ENCODE measurements at places on chromosomes 5 and 9.

GRCh38 chr5:139960723-139961383 is 82.2 kb downstream of the NRG2 start:
- no peak overlapping the region for H3K4me3 ChIP-seq
- H3K27me3 ChIP-seq: no peaks in the 10 kb centered on the region
- no peaks in the 10 kb centered on the region for H3K36me3 ChIP-seq
- no peak for DNase-seq
- H3K27ac ChIP-seq: no peak overlapping the region

GRCh38 chr9:37262410-37262809 is 142.0 kb downstream of the ZCCHC7 start:
- no peak overlapping the region for H3K4me3 ChIP-seq
- peak; percentile 21 for DNase-seq
- H3K4me1 ChIP-seq: no peaks in the 10 kb centered on the region
- no peak overlapping the region for H3K27ac ChIP-seq

DNA sequence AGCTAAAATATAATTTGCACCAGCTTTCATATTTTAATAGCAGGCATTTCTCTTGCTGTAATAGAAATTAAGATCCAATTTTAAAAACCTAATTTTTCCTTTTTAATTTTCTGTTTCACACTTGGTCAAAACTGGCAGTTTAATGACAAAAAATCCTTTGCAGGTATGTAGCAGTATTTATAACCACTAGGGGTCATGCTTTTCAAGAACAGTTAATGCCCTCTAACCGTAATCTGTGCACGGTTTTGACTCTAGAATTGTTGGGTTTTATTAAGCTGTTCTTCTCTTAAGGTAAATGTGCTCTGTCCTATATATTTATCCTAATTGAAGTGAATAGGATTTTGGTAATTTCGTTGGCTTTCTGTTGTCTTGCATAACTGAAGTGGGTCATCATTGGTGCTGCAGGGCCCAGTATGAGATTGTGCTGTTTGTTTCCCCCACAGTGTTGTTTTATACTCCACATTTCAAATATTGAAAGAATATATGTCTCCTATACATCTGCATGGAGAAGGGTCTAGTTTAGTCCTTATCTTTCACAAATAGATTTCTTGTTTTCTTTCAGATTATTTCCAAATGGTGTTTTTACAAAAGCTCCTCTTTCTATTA is 107.4 kb downstream of the SCAMP1 start:
- DNase-seq: peak; percentile 17
- no peak overlapping the region for H3K27ac ChIP-seq
- no peak overlapping the region for H3K4me3 ChIP-seq
- no peaks in the 10 kb centered on the region for H3K36me3 ChIP-seq
- H3K4me1 ChIP-seq: no peaks in the 10 kb centered on the region
- H3K27me3 ChIP-seq: no peaks in the 10 kb centered on the region

- H3K27ac ChIP-seq: peak overlapping the region; percentile 99
- no peak for DNase-seq
- H3K4me3 ChIP-seq: peak overlapping the region; percentile 99
- H3K27me3 ChIP-seq: no peaks in the 10 kb centered on the region
These were observed 329 bp downstream of the CDC23 start for GRCh38 chr5:138212828-138213160.

- no peaks in the 10 kb centered on the region for H3K27me3 ChIP-seq
- no peak overlapping the region for H3K27ac ChIP-seq
- no peak for DNase-seq
These were observed 164.5 kb downstream of the COL23A1 start for GRCh38 chr5:178425621-178426068.

GRCh38 chr5:172494630-172495505 is 40.5 kb upstream of the SH3PXD2B start:
- no peak overlapping the region for H3K4me3 ChIP-seq
- H3K36me3 ChIP-seq: no peaks in the 10 kb centered on the region
- H3K27me3 ChIP-seq: peaks cover 3% of the 10 kb centered on the region
- H3K4me1 ChIP-seq: no peaks in the 10 kb centered on the region
- no peak for DNase-seq

GRCh38 chr5:172077664-172078425 is 71.4 kb upstream of the FBXW11 start:
- DNase-seq: no peak
- no peaks in the 10 kb centered on the region for H3K36me3 ChIP-seq
- H3K27me3 ChIP-seq: no peaks in the 10 kb centered on the region
- no peak overlapping the region for H3K27ac ChIP-seq
- no peak overlapping the region for H3K4me3 ChIP-seq

DNA sequence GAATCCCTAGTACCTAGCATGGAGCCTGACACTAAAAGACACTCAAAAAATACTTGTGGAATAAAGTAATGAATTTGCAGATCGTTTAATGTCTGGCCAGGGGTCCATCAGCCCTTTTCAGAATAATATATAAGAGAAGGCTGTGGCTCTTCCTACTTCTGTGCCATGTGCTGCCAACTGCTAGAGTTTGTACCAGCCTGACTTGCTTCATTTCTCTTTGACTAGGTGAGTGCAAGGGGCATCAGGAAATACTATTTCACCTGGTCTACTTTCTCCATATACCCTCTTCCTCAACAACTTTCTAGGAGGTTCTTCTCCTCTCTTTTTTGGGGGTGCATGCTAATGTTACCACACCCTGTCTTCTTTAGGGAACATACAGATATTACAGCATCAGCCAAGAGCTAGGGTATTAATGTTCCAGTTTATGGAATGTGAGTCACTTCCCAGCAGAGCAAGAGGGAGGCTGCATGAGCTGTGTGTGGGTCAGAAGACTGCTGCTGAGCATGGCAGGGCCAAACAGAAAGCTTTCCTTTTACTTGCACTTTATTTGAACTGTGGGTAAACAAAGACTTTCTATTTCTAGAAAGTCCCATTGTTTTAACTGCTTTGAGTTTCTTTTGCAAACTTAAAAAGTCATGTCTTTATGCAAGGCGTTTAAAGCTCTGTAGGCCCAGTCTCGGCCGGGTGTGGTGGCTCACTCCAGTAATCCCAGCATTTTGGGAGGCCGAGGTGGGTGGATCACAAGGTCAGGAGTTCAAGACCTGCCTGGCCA is 158.9 kb downstream of the ADAMTSL1 start:
- H3K36me3 ChIP-seq: no peaks in the 10 kb centered on the region
- no peaks in the 10 kb centered on the region for H3K4me1 ChIP-seq
- no peak overlapping the region for H3K4me3 ChIP-seq
- DNase-seq: no peak
- H3K27ac ChIP-seq: no peak overlapping the region
- H3K27me3 ChIP-seq: no peaks in the 10 kb centered on the region

DNA sequence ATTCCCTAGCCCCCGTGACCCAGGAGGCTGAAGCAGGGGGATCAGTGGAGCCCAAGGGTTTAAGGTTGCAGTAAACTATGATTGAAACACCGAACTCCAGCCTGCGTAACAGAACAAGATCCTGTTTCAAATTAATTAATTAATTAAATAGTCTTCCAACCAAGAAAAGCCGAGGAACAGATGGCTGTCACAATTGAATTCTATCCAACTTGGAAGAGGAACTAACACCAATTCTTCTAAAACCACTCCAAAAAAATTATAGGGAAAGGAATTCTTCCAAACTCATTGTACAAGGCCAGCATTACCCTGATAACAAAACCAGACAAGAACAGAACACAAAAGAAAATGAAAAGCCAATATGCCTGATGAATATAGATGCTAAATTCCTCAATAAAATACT is 43.4 kb upstream of the RGS7BP start:
- no peaks in the 10 kb centered on the region for H3K27me3 ChIP-seq
- H3K4me1 ChIP-seq: no peaks in the 10 kb centered on the region
- DNase-seq: no peak
- no peaks in the 10 kb centered on the region for H3K36me3 ChIP-seq
- no peak overlapping the region for H3K4me3 ChIP-seq

DNA sequence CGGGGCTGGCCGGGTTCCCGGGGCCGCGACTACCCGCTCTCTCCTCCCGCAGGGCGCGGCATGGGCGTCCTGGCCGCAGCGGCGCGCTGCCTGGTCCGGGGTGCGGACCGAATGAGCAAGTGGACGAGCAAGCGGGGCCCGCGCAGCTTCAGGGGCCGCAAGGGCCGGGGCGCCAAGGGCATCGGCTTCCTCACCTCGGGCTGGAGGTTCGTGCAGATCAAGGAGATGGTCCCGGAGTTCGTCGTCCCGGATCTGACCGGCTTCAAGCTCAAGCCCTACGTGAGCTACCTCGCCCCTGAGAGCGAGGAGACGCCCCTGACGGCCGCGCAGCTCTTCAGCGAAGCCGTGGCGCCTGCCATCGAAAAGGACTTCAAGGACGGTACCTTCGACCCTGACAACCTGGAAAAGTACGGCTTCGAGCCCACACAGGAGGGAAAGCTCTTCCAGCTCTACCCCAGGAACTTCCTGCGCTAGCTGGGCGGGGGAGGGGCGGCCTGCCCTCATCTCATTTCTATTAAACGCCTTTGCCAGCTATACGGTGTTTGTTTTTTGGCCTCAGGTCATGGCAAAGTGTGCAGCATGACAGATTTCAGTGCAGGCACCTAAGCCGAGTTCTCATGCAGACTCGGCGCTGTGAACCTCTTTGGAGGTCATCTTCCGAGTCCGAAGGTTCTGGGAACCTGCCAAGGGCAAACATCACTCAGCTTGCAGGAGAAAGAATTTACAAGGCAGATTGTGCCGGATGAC is 516 bp downstream of the MRPL41 start:
- peak; percentile 36 for DNase-seq
- peak overlapping the region; percentile 64 for H3K4me3 ChIP-seq
- H3K4me1 ChIP-seq: peaks cover 5% of the 10 kb centered on the region
- H3K27ac ChIP-seq: peak overlapping the region; percentile 66
- H3K36me3 ChIP-seq: no peaks in the 10 kb centered on the region
- H3K27me3 ChIP-seq: no peaks in the 10 kb centered on the region

DNA sequence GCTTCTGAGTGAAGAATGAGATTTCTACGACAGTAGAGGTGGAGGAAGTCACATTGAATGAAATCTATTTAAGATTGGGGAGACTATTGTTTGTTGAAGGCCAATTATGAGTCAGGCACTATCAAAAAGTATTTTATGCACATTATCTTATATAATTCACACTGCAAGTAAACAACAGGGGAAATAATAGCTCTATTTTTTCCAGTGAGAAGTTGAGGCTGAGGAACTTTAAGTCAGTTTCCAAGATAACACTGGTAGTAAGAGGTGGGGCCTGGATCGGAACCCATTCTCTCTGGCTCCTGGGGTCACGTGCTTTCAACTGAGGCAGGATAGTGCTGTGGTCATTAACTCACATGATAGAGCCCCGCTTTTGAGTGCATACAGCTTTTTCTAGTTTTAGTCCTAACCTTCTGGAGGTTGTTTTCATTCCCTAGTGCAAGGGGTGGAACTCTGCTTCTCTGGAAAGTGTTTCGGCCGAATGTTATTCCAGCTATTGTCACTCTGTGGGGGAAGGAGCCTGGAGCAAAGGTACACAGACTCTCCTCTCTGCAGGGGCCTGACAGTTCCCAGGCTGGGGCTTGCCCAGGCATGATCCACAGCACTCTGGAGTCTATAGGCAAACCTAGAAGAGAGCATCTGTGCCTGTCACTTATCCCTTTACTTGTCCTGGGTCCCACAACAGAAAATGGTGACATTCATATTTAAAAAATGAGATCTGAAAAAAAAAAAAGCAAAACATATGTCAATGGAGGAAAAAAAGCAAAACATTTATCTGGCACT is 352.4 kb upstream of the ACTBL2 start:
- DNase-seq: peak; percentile 4
- no peak overlapping the region for H3K4me3 ChIP-seq
- no peaks in the 10 kb centered on the region for H3K36me3 ChIP-seq

DNA sequence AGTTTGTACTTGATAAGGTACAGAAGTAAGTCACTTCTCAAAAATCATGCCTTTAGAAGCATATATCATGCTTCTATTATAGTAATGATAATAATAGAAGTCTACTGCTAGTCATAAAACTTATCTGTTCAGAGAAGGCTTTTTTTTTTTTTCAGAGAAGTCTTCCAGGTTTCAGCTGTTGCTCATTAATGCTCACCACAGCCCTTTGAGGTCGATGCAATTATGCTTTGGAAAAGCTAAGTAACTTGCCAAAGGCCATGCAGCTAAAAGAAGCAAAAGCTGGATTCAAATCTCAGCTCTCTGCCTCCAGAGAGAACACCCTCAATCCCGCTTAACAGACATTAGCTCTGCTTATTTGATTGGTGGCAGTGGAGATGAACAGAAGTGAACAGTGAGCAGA is 150.8 kb downstream of the DOCK8 start:
- H3K27me3 ChIP-seq: no peaks in the 10 kb centered on the region
- DNase-seq: no peak
- H3K36me3 ChIP-seq: no peaks in the 10 kb centered on the region

DNA sequence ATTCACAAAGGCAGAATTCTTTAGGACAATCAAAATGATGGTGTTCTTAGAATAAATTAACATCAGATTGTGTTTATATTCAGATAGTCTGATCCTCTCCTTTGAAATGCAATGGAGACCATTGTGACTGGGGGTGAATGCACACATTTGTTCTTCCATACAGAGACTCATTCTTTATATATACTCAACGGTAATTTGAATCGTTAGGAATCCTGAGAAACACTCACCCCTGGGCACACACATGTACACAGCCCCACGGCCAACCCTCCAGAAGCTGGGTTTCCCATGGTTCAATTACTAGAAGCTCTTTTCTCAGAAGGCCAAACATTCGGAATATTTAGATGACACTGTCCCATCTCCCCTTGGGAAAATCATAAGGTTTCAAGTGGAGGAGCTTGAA is 57.5 kb upstream of the EPB41L4B start:
- no peaks in the 10 kb centered on the region for H3K27me3 ChIP-seq
- no peaks in the 10 kb centered on the region for H3K4me1 ChIP-seq
- H3K4me3 ChIP-seq: no peak overlapping the region
- no peaks in the 10 kb centered on the region for H3K36me3 ChIP-seq
- no peak for DNase-seq
- no peak overlapping the region for H3K27ac ChIP-seq

GRCh38 chr5:126658561-126658960 is 57.8 kb downstream of the PHAX start:
- H3K4me3 ChIP-seq: no peak overlapping the region
- no peak for DNase-seq
- no peaks in the 10 kb centered on the region for H3K36me3 ChIP-seq

DNA sequence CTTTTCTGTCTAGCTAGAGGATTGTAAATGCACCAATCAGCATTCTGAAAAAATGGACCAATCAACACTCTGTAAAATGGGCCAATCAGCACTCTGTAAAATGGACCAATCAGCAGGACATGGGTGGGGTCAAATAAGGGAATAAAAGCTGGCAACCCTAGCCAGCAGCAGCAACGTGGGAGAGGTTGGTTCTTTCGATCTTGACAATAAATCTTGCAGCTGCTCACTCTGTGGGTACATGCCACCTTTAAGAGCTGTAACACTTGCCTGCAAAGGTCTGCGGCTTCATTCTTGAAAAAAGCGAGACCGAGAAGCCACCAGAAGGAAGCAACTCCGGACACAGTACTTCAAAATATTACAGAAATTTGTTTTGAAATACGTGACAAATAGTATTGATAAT is 424.6 kb upstream of the CDH9 start:
- H3K4me3 ChIP-seq: no peak overlapping the region
- no peaks in the 10 kb centered on the region for H3K4me1 ChIP-seq
- DNase-seq: no peak

GRCh38 chr5:121702682-121703081 is 149.0 kb upstream of the FTMT start:
- no peak for DNase-seq
- no peaks in the 10 kb centered on the region for H3K36me3 ChIP-seq
- H3K4me3 ChIP-seq: no peak overlapping the region
- H3K4me1 ChIP-seq: no peaks in the 10 kb centered on the region
- H3K27ac ChIP-seq: no peak overlapping the region

- H3K27me3 ChIP-seq: no peaks in the 10 kb centered on the region
- no peak for DNase-seq
- no peak overlapping the region for H3K4me3 ChIP-seq
- H3K4me1 ChIP-seq: peaks cover 15% of the 10 kb centered on the region
These were observed 10.9 kb downstream of the SLC12A7 start for GRCh38 chr5:1100664-1101574.

GRCh38 chr5:132417461-132417860 is 48.0 kb downstream of the SLC22A5 start:
- no peak overlapping the region for H3K27ac ChIP-seq
- H3K4me3 ChIP-seq: no peak overlapping the region
